Activated T-helper 17 cell treated with anti-CD3 and anti-CD28 coated beads, Interleukin-2, amount 50 U/mL, for 72 hours (primary cell): ENCODE measurements at places on chromosomes 2 and 18. TPM values are rescaled to one million over a fixed set of nuclear protein-coding genes. Genes with fewer than 3 reads are reported as not detected.

The UGT1A4 gene
- total RNA-seq, result not detected

The CCDC85A gene
- not detected for total RNA-seq

The TBR1 gene
- total RNA-seq, result 0.05 TPM

GRCh38 chr2:71082402-71083252, 14.2 kb downstream of the NAGK start:
- ATAC-seq, result peak; percentile 97

DNA sequence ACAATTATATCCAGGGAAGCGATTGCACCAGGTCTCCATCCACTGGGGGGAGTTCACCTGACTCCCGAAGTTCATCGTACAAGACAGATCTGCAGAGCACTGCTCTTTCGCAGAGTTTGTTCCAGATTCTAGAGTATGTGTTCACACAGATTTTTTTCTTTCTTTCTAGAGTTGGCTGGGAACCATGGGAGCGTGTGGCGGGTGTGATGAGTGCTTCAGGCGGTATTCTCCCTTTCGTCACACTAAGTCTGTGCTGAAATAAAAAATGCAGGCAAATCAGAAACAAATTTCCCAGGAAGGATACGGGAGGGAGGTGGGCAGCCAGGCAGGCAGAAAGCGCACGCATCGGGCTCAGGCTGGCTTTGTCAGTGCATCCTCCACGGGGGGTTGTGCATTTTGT, 129.8 kb upstream of the SOX11 start:
- no peak for ATAC-seq
